Effector CD4-positive, alpha-beta T cell (primary cell): ENCODE measurements at places on chromosomes 7 and 10.
A peak's percentile ranks its signal among the peaks of the same experiment; 100 is the strongest.

GRCh38 chr10:62842983-62843382 lies 26.8 kb upstream of the EGR2 start:
- no peak for DNase-seq

DNA sequence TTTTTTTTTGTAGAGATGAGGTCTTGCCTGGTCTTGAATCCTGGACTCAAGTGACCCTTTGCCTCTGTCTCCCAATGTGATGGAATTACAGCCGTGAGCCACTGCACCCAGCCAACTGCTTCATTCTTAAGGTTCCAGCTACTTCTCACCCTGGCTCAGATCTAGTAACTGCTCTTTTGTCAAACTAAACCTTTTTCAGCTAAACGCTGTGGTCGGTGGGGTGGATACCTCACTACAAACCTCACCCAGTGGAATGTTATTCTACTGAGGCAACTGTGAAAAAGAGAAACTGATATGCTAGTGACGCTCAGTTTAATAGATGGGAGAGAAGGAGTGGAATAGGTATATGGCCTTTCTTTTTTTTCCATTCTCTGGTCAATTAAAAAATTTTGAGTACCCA lies 1.7 kb upstream of the MRLN start:
- DNase-seq: no peak

DNA sequence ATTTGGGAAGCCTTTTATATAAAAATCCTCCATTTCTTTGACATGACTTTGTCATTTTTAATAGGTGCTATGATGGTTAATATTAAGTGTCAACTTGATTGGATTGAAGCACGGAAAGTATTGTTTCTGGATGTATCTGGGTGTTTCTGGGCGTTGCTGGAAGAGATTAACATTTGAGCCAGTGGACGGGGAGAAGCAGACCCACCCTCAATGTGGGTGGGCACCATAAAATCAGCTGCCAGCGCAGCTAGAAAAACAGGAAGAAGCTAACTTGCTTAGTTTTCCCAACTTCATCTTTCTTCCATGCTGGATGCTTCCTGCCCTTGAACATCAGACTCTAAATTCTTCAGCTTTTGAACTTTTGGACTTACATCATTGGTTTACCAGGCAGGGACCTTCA lies 1003.0 kb downstream of the SORCS3 start:
- DNase-seq: no peak

GRCh38 chr7:30655096-30655970 lies 26.9 kb downstream of the CRHR2 start:
- no peak for DNase-seq

DNA sequence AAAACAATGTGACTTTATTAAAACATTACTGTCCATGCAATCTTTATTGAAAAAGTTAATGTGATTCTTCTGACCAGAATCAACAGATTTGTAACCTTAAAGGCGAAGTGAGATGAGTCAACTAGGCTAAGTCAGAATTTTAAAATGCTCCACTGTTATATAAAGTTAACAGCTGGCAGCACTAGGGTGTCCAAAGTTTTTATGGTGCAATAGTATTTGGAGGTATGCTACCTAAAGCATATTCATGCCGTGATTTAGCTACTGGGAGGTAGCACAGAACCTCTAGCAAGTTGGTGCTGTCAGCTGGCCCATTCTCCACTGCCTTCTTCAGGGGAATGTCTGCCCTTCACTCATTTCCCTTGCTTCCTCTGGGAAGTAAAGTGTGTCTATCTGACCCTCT lies 126.7 kb downstream of the RAPGEF5 start:
- no peak for DNase-seq

GRCh38 chr10:91511549-91512330 lies 101.6 kb downstream of the HECTD2 start:
- DNase-seq: no peak

- no peak for DNase-seq
Measured at GRCh38 chr7:157158400-157158799, 19.7 kb downstream of the UBE3C start.

DNA sequence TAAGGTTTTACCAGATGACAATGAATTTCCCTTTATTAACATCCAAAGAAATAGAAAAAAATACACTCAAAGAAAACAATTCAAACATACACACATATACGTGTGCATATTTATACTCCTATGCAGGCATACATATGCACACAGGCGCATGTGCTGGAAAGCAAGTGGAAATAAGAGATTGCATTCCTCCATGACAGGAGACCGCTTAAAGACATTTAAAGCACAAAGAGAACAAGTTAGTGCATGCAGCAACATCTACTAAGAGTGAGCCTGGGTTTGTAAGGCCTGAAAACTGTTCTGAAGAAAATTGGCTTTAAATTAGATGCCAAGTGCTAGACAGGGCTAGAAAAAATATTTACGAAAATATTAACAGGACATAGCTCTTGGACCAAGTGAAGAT lies 40.1 kb upstream of the PPP1R17 start:
- no peak for DNase-seq

- no peak for DNase-seq
Measured at GRCh38 chr10:131961047-131961776, 20.5 kb downstream of the BNIP3 start.

DNA sequence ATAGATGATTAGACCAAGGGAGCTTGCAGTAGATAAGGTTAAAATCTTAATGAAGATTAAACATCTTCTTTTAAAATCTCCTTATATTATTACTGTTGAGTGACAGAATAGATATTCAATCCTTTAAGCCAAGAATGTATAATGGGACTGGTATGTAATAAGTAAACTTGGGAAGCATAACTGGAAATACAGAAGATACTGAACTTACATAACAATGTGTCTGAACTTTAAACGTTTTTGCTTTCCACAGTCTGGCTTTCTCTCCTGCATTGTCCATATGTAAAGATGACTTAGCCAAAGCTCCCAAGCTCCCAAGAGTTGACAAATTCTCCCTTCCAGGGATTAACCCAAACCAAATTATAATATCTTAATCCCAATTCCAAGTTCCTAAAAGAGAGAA lies 129.8 kb downstream of the KCND2 start:
- no peak for DNase-seq

- no peak for DNase-seq
Measured at GRCh38 chr7:121054925-121055324, 66.4 kb downstream of the CPED1 start.

GRCh38 chr7:39504963-39505362 lies 61.2 kb upstream of the YAE1 start:
- DNase-seq: no peak

GRCh38 chr10:72250666-72251065 lies 23.1 kb upstream of the DDIT4 start:
- DNase-seq: no peak

- no peak for DNase-seq
Measured at GRCh38 chr10:30048768-30049517, 10.4 kb downstream of the JCAD start.

GRCh38 chr10:61708846-61709245 lies 46.1 kb downstream of the CABCOCO1 start:
- no peak for DNase-seq

DNA sequence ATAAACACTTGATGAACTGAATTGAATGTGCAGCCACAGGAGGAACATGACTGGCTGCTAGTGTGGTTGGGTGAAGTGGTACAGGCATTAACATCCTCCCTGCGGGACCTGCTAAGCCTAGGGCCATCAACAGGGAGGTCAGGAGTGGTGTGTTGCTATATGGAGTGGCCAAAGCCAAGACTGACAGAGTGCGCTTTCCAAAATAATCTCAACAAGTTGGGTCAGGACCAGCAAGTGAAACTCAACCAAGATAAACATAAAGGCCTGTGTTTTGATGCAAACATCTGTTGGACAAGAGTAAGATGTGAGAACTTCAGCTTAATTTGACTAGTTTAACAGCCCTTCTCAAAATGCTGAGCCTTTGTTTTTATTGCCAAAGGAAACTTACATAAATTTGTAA lies 97.7 kb downstream of the WDFY4 start:
- DNase-seq: no peak

DNA sequence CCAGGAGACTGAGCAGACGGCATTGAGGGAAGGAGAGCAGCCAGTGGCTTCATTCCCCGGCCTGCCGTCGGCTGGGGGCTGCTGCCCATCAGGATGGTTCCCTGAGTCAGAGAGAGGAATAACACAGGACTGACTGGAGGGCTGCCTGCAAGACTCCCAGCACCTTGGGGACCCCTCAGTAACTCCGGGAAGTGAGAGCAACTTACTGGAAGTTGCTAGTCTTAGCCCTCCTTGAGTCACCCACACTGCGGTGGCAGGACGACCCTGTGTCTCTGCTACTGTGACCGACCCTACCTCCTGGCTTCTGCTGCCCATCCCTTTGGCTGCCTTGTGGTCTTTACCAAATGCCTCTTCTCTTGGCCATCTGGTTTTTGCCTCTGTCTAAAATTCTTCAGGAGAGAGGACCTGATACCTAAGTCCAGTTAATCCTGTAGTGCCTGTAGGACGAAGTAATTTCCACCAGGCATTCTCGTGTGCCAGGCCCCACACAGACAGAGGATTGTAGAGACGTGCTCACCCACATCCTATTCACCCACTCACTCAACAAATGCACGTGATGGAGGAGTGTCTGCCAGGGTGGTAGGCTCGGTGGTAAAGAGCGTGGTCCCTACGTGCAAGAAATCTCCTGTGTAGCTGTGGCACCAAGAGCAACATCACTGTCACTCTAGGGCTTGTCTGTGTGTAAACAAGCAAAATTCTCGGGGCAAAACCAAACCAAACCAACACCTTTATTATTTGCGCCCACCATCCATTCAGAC lies 156.5 kb downstream of the PRKCQ start:
- DNase-seq: no peak

GRCh38 chr10:88165849-88166271 lies 302.4 kb downstream of the PTEN start:
- no peak for DNase-seq

DNA sequence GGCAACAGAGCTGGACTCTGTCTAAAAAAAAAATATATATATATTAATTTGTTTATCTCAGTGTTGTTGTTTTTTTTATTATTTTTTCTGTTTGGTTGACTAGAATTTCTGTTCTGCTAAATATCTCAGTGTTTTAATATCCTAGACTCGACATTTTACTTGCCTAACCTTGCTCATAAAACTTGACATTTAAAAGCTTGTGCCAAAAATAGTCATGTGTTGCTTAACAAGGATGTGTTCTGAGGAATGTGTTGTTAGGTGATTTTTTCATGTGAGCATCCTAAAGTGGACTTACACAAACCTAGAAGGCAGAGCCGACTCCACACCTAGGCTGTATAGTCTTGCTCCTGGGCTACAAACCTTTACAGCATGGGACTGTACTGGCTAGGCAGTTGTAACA lies 23.1 kb downstream of the NRBF2 start:
- DNase-seq: no peak

GRCh38 chr7:2307690-2308107 lies 6.5 kb downstream of the SNX8 start:
- no peak for DNase-seq

DNA sequence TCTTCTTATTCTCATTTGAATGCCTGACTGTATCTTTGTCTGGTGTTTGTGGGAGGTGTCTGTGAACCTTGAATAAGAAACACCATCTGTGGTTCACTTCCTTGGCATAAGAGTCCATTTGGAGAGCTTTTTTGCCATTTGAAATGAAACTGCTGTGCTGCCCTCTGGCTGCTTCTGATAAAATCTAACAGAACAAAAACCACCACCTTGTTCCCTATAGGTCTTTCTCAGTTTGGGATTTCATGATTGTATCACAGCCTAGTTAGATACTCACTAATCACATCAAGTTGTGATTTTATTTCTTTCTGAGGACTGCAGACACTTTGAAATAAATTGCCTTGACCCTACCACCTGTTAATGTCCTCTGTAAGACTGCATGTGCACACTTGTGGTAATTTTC lies 102.7 kb upstream of the FAM13C start:
- no peak for DNase-seq

DNA sequence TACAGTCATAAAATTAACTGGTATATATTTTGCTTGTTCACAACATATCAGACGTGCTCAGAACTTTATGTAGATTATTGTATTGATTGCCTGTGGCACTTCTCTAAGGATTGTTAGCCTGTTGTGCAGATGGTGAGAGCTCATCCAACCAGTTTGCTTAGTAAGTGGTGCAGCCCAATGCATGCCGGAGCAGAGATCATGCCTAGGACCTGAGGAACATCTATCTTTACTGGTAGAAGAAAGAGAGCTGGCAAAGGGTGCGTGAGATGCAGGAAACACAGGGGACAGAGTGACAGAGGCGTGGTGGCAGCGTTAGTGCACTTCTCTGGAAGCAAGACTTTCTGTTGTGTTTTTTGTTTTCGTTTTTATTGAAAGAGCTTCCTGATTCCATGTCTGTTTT lies 35.9 kb downstream of the CCM2 start:
- DNase-seq: no peak

- DNase-seq: no peak
Measured at GRCh38 chr7:17640730-17641377, 299.4 kb downstream of the SNX13 start.

- peak; percentile 1 for DNase-seq
Measured at GRCh38 chr10:43237631-43238446, 29.0 kb downstream of the RASGEF1A start.

DNA sequence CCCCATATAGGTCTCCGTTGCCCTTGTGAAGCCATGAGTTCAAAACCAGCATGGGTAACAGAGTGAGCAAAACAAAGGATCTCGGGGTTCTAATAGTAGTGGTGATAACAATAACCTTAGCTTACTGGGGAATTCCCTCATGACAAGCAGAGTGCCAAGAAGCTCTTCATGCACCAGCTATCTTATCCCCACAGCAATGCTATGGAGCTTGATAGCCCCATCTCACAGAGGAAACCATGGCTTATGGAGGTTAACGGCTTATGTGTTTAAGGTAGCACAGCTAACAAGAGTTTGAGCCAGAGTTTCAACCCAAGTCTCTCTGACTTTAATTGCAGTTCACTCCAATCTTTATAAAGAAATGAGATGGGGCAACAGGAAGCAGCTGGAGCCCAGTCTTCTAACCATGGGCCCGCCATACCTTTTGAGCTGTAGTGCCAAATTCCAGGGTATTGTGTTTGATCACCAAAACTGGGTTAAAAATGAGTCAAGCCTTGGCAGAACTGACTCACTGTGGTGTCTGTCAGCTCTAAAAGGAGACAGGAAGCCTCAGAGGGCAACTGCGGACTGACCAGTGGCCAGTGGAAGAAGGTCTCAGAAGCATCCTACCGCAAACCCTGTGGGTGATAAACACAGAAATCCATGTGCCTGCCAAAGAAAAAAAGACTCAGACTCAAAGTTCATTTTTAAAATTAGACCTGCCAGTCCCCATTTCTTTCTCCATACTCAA lies 16.5 kb upstream of the PLAU start:
- no peak for DNase-seq

- DNase-seq: no peak
Measured at GRCh38 chr10:78071140-78071856, 37.6 kb downstream of the RPS24 start.

DNA sequence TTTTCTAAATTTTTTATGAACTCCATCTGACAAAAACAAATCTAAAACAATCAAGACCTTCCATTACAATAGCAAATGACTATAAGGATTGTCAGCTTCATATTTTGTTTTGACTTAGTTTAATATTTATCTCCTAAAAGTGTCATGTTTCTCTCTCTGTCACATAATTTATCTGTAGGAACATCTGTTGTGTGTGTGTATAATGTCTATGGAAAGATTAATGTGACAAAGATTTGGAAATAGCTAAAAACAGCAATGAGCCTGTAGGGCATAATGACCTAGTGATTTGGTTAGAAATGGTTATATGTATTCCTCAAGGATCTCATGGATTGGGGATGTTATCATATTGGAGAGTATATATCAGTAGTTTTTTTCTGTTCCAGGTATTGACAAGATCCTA lies 69.6 kb upstream of the MDFIC start:
- DNase-seq: no peak

GRCh38 chr10:2150288-2150687 lies 413.0 kb upstream of the ADARB2 start:
- no peak for DNase-seq

GRCh38 chr7:54774785-54775740 lies 16.1 kb upstream of the SEC61G start:
- DNase-seq: no peak
